ENCODE measurements at places on chromosomes 4 and X. TPM values are rescaled to one million over a fixed set of nuclear protein-coding genes. Genes with fewer than 3 reads are reported as not detected.

- DNase-seq: no peak
Measured at GRCh38 chrX:15929194-15929593, 74.6 kb upstream of the AP1S2 start.

DNA sequence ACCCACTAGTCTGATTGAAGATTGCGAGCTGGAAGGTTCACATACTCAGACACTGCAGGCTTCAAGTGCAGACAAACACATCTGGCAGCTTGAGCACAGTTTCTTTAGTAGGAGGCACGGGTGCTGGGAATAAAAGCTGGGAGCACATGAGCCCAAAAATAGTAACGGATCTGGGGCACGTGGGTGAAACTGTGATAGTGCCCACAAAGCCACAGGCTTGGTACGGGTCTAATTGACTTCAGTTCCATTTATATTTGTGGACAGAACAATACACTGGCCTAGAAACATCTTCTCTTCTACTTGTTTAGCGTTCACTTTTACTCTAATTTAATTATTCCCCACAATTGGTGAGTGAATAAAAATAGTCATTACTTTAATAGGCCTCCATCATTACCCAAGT lies 2370.7 kb downstream of the PCDH7 start:
- no peak for DNase-seq

- DNase-seq: no peak
Measured at GRCh38 chr4:3766785-3767569, 792 bp downstream of the ADRA2C start.

The SLC7A11 gene
- 1.3 TPM for total RNA-seq

The NAA11 gene
- not detected for total RNA-seq

The FHIP1A gene
- 2.7 TPM for total RNA-seq

The ERCC6L gene
- total RNA-seq: 0.22 TPM

The SPIN2A gene
- 2.5 TPM for total RNA-seq
